Kidney tubule cell (primary cell): ENCODE measurements at places on chromosomes 5 and 9.

- no peak for DNase-seq
Observed at GRCh38 chr5:155886311-155887031, 440.5 kb upstream of the SGCD start.

DNA sequence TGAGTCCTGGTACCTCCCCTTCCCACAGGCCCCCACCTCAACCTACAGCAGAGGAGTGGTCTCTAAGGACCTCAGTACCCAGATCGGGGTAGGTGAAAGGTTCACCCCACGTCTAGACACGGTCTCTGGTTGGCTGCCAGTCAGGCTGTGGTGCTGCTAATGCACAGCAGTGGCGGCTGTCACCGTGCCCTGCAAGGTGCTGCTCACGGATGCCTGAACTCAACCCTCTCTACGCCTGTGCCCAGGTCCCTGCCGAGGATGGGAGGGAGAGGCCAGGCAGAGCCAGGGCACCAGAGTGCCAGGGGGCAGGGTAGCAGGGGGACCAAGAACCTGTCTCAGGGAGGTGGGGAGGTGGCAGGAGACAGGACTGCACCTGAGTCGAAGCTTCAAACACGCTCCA, 14.3 kb downstream of the IER5L start:
- no peak for DNase-seq

DNA sequence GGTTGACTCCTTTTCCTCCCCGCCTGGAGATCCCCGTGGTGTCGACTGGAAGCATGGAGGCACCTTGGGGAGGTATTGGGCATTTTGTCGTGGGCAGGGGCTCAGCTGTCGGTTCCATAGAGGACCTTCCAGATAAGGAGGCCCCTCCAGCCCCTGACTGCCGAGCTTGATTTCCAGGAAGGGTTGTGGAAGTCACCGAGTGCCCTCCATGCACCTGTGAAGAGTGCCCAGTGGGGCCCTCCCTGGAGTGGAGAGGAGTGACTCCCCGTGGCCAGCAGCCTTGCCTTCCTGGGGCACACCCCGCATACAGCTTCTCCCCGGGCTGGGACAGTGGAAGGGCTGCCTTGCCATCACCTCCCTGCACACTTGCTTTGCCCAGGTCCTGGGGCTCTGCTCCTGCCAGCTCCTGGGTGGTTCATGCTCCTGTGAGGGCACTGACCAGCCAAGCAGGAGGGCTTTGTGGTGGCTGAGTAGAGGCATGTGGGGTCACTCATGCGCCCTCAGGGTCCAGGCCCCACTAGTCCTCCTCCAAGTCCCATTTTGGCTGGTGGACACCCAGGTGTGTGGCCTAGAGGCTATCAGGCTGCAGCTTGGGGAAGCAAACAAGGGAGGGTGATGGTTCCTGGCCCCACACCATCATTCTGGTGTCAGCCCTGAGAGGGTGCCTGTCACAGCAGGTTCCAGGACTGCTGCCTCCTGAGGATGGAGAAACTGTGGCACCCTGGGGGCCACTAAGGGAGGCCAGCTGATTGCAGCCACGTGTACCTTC, 133.0 kb downstream of the WNK2 start:
- DNase-seq: no peak

DNA sequence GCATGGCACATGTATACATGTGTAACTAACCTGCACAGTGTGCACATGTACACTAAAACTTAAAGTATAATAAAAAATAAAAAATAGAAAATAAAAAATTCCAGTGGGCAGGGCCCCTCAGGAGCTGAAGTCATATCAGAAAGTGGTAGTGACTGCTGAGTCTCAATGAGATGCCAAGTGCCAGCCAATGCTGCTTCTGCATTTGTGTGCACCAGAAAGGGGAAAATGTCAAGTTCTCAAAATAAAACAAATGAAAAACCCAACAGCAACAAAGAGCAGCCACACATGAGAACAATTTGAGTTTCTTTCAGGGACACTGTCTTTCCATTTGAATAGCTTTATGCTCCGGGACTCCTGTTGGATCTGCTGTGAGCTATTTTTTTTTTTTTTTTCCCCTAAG, 117.2 kb upstream of the CCDC112 start:
- DNase-seq: no peak

GRCh38 chr9:124660341-124660801, 110.7 kb downstream of the NR6A1 start:
- DNase-seq: peak; percentile 87

DNA sequence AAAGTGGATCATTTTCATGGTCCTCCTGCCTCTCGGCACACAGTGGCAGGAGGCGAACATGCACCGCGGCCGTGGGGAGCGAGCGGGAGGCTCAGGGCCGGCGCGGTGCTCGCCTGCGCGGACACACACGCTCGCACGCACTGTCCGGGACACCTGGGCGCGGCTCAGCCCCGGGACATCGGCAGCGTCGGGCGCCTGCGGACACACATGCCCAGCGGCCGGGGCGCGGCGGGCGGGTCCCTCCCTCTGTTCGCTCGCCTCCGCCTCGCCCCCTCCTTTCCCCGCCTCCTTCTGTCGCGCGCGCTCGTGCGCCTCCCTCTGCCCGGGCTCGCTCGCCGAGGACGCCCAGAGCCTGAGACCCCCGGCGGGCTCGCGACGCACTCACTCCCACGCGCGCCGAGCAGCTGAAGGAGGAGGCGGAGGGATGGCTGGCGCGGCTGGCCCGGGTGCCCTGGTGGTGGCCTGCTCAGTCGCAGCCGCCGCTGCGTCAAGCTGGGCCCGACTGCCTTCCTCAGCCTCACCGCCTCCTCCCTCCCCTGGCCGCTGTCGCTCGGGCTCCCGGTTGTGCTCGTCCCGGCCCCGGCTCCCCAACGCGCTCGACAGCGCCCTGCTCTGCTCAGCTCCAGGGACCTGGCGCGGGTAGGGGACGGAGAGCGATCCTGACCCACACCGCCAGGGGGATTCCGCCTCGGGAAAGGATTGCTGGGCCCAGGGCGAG, at the start of gene FRMD3:
Gene FRMD3, minus strand, starts transcription at position 230 of the 718 bp plus-strand sequence. Its CDS starts 170 bp downstream, at position 60.
- peak; percentile 90 for DNase-seq

- DNase-seq: no peak
Observed at GRCh38 chr5:104189031-104189430, 626.4 kb upstream of the NUDT12 start.

- DNase-seq: no peak
Observed at GRCh38 chr9:109062543-109062942, 49.2 kb upstream of the CTNNAL1 start.

GRCh38 chr9:15622318-15622971, 69.6 kb downstream of the CCDC171 start:
- peak; percentile 16 for DNase-seq

DNA sequence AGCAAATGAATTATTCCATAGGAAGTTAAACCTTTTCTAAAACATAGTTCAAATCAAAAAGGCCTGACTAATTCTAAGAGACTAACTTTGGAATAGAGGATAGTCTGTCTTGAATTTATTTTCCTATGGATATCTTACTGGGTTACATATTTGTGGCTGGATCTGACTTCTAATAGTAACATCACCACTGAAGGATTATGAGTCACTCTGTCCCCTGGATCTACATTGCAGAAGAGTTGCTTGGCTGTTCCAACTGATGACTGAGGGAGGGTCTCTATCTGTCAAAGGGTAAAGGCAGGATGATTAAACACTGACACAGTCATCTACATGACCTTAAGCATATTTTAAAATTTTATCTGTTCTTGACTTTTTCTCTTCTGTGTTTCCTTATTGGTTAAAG, 119.6 kb upstream of the FST start:
- peak; percentile 83 for DNase-seq

GRCh38 chr5:15807248-15807647, 307.3 kb downstream of the FBXL7 start:
- no peak for DNase-seq

DNA sequence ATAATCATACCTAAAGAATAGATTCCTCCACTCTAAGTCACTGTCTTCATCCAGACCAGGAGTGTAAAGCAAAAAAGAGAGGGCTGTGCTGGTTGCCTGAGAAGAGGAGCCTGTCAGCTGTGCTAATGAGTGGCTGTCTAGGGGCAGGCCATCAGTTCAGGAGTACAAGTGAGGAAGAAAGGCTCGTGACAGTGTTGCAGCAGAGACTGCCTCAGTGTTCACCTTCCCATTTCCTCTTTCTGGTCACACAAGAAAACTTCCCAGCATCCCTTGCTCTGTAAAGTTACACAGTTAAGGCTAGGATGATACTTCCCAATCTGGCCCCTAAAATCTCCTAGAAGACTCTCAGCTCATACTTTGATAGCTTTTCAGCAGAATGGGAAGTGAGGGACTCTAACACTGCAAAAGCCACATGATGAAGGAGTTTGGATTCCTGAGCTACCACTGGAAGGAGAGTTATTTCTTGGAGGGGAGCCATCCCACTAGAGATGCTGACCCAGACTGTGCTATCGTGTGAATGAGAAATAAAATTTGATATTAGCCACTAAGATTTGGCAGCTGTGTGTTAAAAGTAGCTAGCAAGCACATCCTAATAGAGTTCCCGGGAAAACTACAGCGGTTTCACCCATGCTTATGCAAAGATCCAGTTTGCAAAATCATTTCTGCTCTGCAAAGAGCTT, 67.1 kb downstream of the ADAMTS12 start:
- DNase-seq: no peak

DNA sequence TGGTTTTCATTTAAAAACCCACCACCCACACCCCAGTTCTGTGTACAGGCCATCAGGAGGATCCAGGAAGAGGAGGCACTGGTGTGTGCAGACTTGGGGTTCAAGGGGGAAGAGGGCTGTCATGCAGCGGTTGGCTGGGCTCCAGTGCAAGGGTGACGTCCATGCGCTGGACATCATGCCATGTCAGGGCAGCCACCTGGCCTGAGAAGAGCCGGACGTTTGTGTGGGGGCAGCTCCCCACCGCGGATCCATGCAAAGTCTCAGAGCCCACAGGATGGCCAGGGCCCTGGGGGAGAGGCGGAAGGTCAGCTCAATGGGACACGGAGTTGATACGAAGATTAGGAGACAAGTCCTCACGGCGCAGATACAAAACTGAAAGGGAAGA, 11.1 kb downstream of the BRD9 start:
- DNase-seq: no peak

- DNase-seq: peak; percentile 55
Observed at GRCh38 chr9:2502760-2503159, 118.8 kb upstream of the VLDLR start.

DNA sequence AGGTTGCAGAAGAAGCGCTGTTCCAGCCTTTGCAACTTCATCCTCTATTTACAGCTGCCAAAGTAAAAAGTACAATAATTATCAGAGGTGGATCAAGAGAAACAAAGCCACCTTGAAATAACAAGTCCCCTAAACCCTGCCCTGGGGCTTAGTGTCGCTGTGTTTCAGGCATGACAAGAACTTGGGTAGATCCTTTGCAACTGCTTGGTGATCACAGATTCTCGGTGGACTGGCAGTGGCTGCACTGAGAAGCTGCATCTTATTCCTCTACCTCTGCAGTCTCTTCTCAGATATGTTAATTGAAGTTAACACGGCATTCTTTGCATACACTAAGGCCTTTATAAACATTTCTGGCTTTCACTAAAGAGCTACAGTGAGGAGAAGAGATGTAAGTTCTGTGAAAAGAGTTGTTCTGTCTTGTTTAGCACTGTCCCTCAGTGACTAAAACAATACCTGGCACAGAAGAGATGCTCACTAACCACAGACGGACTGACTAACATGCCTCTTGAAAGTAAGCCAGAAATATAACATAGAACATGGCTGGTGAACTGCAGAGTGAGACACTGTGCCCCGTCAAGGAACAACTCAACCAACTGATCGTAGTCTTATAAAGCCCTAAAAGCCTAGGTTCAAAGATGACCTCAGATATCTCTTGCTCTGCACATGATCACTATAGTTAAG, 144.2 kb downstream of the MLLT3 start:
- peak; percentile 65 for DNase-seq

GRCh38 chr5:98341038-98342032, 432.1 kb upstream of the RGMB start:
- peak; percentile 92 for DNase-seq

DNA sequence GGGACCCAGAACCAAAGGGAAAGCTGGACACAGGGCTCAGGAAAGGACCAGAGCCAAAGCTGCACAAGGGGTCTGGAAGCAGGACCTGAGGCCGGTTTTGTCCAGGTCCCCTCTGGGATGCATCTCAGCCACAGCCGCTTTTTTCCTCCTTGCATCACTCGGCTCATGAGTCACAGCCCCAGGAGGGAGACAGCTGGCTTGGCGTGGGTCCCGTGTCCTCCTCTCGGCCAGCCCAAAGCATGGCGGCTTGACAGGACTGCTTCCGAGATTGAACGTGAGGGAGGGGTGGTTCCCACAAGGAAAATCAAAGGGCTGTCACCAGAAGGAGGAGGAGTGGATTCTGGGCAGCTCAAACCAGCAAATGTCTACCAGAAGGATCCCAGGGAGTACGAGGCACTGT, 56.7 kb upstream of the CPLX2 start:
- peak; percentile 30 for DNase-seq

DNA sequence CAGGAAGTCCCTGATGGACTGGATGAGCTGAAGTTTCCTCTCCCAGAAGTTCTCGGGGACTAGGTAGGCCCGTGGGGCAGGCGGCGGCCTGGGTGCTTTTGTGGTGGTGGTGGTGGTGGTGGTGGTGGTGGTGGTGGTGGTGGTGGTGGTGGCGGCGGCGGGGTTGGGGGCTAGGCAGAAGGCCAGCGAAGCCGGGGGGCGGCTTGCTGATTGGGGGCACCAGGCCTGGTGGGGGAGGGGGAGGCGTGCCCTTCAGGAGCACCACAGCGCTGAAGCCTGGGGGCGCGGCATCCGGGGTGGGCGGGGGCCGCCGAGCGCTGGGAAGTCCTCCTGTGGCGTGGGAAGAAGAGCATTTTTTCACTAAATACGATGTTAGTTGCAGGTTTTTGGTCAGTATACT, 26.9 kb downstream of the SPATA31C1 start:
- no peak for DNase-seq

GRCh38 chr5:79229357-79230174, 6.4 kb upstream of the JMY start:
- DNase-seq: peak; percentile 36

GRCh38 chr9:137778914-137779313, 98.7 kb upstream of the CACNA1B start:
- no peak for DNase-seq

- DNase-seq: no peak
Observed at GRCh38 chr9:16883586-16883985, 13.1 kb upstream of the BNC2 start.

- DNase-seq: no peak
Observed at GRCh38 chr5:156920861-156921431, 42.1 kb downstream of the TIMD4 start.

DNA sequence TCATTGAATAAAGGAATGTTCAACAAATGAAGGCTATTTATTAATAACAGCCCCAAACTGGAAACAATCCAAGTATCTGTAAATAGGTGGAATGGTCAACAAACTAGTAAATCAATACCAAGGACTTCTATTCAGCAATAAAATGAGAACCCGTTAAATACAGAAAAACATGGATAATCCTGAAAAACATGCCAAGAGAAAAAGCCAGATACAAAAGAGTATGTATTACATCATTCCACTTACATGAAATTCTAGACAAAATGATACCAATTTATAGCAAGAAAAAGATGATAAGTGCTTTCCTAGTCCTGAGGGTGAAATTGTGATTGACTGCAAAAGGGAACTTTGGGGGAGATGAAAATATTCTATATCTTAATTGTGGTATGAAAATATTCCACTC, 3.1 kb downstream of the PJA2 start:
- no peak for DNase-seq

DNA sequence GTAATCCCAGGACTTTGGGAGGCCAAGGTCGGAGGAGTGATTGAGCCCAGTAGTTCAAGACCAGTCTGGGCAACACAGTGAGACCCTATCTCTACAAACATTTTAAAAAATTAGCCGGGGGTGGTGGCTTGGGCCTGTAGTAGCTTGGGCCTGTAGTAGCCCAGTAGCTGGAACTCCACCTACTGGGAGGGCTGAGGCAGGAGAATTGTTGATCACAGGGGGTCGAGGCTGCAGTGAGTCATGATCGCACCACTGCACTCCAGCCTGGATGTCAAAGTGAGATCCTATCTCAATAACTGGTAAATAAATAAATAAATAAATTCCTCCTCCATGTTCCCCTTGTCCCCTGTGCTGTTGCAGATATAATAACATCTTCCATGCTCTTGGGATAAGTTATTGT, 14.3 kb downstream of the VCAN start:
- no peak for DNase-seq
